Stimulated activated naive CD4-positive, alpha-beta T cell treated with Interleukin-2 at 50 U/mL for 16 hours (primary cell): ENCODE measurements at places on chromosomes 12 and 14.

DNA sequence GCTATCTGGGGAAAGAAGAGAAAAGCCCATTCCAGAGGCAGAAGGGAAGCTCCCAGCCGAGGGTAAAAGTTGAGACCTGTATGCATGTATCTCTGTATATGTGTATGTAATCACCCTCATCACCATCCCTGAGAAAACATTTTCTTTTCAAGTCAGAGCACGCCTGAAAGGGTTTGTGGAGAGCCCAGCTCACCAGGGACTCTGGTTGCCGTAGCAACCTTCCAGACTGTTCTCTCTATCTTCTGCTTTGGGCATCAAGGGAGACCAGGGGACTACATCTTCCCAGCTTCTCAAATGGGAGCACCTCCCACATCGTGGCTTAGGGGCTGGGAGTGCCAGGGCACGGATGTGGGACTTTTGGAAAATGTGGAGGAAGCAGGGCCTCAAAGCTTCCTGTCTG, 93.5 kb downstream of the GALNT8 start:
- no peak for DNase-seq

DNA sequence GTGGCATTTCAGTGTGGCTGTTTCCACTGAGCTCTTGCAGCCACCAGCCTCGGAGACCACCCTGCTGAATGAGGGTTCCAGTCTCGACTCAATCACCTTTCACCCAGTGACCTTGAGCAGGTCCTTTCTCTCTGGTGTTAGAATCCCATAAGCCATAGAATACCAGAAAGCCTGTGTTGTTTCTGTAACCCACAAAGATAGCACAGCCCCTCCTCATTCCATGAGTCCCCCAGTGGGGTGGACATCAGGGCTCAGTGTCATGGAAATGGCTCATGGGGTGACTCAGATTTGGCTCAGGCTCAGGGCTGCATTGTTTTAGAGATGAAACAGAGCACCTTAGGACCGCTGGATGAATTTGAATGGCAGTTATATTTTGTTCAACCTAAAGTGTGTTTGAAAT, 171.5 kb downstream of the PTPN11 start:
- DNase-seq: no peak

- DNase-seq: no peak
Observed at GRCh38 chr14:37545174-37545573, 49.9 kb downstream of the FOXA1 start.

DNA sequence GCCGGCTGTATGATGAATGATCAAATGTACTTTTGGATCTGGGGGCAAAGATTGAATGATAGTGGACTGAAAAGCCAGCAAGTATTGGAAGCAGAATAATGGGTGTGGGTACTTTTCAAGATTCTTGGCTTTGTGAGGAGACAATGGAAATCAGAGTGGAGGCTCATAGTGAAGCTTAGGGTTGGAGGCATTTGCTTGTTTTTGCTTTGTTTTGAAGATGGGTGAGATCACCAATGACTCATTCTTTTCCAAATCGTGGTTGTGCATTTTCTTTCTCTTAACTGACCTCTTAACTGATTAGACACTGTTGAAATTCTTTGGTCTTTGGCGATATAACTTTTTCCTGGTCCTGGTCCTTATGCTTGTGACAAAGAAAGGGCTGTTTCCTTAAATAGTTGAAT, 54.4 kb downstream of the PELI2 start:
- no peak for DNase-seq

DNA sequence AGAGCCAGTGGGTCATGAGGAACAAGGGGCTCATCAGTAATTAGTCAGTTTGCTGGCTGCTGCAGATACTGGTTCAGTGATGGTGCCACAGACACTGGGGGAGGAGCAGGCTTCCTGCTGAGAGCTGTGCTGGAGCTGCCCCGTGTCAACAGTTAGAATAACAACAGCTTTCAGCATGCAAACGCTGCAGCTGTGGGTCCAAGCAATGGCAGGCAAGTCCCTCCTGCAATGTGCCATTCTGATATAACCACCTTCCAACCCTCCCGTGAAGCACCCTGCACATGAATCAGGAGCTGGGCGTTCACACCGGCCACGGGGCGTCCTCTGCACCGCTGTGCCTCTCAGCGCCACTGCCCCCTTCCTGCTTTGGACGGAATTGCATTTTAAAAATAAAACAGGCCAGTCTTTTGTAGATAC, 258.4 kb upstream of the SFSWAP start:
- no peak for DNase-seq

DNA sequence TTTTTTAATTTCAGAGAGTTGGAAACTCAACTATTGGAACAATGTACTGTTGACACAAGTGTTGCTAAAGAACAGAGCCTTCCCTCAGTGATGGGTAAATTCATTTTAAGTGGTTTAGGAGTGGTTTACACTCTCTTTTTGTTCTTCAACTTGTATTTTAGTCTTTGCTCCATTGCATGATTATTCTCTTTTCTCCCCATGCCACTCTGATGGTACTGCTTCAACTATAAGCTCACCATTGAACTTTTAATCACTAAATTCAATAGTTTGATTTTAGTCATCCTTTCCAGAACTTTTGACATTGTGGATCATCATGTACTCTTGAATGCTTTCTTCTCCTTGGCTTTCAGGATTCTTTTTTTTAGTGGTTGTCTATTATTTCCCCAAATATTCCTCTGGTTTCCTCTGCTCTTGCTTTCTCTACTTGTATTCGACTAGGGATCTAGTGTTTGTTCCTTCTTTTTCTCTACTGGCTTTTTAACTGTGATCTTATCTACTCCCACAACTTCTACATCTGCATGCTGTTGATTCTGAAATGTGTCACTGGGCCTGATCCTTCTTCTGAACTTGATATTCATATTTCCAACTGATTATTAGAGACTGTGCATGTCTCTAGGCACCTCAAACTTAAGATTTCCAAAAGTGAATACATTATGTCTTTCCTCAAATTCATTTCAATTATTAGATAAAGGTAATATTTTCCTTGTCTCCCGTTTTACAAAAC, 15.4 kb downstream of the ACTR10 start:
- no peak for DNase-seq

DNA sequence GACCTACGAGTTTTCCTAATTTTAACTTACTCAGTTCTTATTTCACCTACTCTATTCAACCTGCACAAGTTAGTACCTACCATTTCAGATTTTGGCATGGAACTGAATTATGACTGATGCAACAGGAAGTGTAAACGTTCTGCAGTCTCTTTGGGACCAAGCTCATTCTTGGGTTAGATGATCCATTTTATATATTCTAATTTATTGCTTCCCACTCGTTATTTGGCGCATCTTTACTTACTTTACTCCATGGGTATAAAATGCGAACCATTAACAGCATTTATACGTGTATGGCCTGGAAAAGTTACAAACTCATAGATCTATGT, 1.0 kb upstream of the EML1 start:
- DNase-seq: no peak

DNA sequence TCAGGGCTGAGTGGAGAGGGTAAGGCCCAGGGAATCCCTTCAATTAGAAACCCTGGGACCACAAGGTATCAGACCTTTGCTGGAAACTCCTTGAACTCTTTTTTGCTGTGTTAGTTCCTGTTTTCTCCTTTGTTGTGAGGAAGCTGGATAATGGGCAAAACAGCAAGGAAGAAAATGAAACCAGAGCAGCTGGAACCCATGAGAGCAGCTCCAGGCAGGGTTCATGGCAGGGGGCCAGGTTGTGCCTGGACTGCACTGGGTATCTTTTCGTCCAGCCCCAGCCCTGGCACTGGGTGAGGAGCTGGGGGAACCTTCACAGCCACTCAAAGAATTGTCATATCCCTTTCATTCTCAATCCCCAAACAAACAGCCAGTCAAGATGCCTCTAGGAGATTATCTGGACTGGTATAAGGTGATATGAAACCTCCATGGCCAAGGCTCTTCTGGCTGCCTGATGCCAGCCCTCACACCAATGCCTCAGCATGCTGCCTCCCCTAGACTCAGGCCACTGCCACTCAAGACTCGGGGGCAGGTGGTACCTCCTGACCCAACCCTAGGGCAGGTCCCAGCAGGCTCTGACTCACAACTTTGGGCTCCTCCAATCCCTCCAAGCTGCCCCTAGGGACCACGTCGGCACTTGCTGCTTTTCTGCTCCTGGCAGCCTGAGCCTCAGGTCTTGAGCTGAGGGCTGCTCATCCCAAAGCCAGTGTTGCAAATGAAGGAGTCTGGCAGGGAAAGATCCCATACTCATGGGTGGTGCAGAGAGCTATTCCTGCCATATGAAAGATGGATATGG, 16.5 kb downstream of the FAM186B start:
- no peak for DNase-seq

GRCh38 chr12:101552277-101552676, 42.5 kb upstream of the MYBPC1 start:
- no peak for DNase-seq

DNA sequence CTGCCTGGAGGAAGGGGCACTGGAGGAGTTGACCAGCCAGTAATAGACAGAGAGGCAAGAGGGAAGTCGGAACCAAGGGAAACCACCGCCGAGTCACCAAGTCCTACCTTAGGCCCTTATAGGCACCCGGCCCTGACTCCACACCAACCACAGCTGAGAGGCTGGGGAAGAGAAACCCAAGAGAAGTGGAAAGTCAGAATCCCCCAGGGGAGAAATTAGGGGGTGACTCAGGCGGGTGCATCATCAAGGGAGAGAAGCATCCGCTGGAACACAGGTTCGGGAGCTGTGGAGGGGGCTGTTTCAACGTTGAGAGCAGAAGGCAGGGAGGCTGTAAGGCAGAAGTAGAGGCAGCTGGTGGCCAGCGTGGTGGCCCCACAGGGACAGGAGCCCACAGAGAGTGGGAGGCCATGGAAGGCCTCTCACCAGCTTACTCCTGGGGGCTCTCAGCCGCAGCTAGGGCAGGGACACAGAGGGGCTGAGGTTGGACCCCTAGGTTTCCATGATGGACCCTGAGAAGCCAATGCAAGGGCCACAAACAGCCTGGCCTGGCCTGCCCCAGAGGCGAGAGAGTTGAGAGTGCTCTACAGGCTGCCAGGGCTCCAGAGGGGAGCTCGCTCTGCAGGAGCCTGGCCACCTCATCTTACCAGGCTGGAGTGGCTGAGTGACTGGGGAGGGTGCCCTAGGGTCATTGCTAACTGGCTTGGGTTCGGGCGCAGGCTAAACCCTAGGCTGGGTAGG, 1.4 kb upstream of the TRMT61A start:
- peak; percentile 24 for DNase-seq
